Activated CD4-positive, alpha-beta T cell treated with anti-CD3 and anti-CD28 coated beads for 36 hours (primary cell): ENCODE measurements at places on chromosomes 4 and X. TPM values are rescaled to one million over a fixed set of nuclear protein-coding genes. Genes with fewer than 3 reads are reported as not detected.

DNA sequence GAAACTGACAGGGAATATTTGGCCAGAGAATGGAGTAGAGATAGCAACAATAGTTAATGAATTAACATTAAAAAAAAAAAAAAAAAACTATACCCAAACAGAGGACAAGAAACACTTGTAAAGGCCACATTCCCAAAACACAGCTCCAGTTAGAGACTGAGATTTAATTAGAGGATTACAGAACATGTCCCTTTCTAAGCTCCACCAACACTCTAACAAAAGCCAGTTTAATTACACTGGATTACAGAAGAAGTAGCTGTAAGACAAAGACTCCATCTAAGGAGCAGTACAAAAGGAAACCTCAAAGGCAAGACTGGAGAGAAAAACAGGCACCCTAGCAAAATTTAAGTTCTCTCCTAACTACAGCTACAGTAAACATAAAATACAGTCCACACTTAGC, 1247.7 kb upstream of the AGA start:
- no peak for DNase-seq

GRCh38 chr4:70808151-70808550, 31.5 kb downstream of the GRSF1 start:
- DNase-seq = no peak

GRCh38 chrX:45850197-45850774, 649.6 kb upstream of the DIPK2B start:
- peak; percentile 54 for DNase-seq

DNA sequence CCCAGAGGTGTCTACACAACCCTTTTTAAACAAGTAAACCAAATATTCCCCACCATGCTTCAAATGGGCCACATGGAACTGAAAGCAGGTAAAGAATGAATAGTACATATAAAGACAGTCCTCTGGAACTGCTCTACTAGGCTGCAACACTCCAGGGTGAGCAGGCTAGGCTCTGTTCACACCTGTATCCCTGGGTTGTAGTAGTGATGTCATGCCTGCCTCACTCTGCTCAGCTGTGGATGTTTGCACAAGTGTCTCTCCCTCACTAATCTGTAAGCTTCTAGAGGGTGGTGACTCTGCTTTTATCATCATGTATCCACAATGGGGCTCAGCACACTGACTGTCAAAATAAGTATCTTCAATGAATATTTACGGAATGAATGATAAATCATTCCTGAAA, 20.4 kb downstream of the LEF1 start:
- DNase-seq = peak; percentile 69

- no peak for DNase-seq
These were observed 417.4 kb downstream of the CCSER1 start for GRCh38 chr4:90544532-90545045.

GRCh38 chrX:132837967-132838366, 120.5 kb downstream of the HS6ST2 start:
- no peak for DNase-seq

GRCh38 chr4:81789741-81790399, 318.2 kb upstream of the RASGEF1B start:
- no peak for DNase-seq

DNA sequence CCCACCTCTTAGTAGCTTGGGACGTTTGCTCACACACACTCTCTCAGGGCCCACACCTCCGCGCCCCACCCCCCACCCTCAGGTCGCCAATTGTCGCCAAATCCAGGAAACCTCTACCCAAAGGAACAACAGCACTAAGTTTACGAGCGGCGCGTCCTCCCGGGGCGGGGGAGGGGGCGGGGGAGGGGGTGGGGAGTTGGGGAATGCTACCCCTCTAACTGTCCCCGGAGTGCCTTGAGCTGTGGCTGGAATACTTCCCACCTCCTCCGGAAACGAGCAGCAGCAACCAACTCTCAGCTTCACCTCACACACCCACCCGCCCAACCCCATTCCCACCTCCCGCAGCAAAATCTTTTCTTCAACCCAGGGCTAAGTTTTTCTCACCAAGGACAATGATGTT, 135.6 kb upstream of the ZIC3 start:
- DNase-seq = no peak

DNA sequence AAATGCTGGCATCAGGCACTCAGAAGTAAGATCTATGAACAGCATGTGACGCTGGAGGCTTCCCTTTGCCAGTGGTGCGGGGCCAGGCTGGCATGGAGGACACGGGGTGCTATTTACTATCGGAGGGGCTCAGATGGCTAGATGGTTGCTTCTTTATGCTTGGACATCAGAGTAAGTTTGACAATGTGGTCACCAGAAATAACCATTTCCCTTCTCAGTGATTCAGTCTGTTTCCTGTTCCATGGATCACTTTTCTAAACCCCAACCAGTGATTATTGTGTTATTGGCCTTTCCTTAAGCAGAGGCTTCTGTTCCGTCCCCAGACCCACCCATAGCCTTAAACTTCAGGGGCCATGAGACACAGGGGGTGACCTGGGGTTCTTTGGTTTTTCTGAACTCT, 55.4 kb upstream of the DHX15 start:
- DNase-seq = no peak

- no peak for DNase-seq
These were observed 95.9 kb downstream of the RASL11B start for GRCh38 chr4:52957835-52958631.

- peak; percentile 19 for DNase-seq
These were observed 6.5 kb downstream of the FATE1 start for GRCh38 chrX:151722241-151722846.

- no peak for DNase-seq
These were observed 19.9 kb downstream of the PHKA2 start for GRCh38 chrX:18964026-18964425.

The STARD8 gene
- 0.07 TPM for total RNA-seq

DNA sequence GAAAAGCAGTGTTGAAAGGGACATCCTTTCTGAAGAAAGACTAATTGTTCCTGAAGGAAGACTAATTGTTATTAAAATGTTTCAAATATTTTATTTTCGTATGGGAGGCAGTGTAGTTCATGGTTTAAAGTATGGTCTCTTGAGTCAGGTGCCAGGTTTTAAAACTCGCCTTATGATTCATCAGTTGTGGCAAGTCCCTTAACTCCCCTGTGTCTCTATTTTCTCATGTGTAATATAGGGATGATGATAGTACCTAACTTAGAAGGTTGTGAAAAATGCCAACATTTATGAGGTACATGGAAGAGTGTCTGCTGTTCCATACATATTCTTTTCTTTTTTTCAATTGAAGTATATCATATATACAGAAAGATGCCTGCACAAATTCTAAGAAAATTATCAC, 414.2 kb upstream of the DIPK2B start:
- DNase-seq = no peak
